T follicular helper cell (primary cell): ENCODE measurements at places on chromosomes 6 and 20.

DNA sequence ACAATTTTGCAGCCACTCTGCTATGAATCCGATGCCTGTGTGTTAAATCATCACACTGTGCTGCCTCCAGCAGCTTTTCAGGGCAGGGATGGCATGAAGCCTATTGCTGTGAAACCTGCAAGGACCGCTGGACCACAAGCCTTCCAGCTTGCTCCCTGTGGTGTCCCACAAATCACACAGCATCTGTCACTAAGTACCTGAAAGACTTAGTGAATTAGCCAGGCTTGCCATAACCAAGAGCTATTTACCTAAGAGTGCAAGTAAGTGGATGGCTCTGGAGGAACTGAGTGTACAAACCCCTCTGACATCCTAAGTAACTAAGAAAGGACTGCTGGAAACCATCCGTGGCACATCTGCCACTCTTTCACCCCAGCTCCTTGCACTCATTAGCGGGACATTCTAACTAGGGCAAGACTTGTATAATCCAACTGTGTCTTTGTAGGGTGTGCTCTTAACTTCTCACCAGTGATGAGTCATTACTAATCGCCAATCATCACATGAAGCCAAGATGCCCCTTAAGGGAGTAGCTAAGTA is 34.7 kb downstream of the FOXQ1 start:
- no peak for DNase-seq

DNA sequence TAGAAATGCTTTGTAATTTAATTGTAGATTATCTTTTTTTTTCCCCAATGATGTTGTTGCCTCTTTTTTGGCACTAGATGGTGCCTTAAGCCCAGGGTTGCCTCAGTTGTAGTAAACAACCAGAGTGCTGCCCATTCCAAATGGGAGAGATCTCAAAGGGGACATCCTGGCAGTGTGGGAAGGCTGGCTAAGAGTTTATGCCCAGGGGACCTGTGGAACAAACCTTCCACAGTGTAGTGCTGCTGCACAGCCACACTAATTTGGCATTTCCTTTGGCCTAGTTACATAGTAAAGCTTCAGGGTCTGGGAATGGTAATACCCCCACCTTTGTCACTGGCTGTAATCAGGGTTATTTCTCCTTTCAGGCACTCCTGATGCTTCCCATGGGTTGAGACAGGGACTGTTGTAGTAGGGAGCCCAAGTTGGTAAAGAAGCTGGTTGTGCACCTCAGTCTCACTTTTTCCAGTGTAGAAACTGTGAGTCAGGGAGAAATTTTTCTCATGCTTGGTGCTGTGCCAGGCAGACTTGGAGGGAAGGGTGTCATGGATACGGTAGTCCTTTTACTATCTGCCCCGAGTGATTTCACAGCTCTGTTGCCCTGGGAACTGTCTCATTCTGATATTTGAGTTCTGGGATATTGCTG is 177.8 kb upstream of the ECI2 start:
- no peak for DNase-seq

DNA sequence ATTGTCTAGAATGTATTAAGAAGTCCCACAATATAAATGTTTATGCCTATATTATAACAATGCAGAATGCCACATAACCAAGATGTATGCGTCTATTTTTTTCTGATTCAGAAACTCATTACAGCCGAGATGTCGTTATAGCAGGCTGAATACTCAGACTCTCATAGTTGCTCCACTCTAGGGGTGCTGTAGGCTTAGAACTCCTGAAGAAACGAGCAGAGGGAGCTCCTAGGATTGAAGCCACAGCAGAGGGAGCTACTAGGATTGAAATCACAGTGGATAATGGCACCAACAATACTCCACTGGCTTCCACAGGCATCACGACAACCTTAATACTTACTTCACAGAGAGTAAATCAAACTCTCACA is 208.9 kb downstream of the KIF16B start:
- DNase-seq, result no peak

DNA sequence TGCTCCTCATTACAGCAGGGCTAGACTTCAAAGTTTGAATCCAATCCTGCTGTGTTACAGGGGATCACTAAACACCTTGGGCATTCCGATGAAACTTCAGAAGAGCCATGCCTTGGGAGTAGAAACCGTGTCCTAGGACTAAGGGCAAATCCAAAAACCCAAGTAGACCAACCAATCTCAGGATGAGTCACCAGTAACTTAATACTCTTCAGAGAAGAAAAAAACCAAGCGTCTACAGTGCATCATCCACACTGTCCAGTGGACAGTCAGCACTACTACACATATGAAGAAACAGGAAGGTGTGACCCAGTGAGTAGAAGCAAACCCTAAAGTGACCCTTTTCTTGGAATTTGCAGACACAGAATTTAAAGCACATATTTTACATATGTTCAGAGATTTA is 39.5 kb upstream of the VAPB start:
- no peak for DNase-seq

DNA sequence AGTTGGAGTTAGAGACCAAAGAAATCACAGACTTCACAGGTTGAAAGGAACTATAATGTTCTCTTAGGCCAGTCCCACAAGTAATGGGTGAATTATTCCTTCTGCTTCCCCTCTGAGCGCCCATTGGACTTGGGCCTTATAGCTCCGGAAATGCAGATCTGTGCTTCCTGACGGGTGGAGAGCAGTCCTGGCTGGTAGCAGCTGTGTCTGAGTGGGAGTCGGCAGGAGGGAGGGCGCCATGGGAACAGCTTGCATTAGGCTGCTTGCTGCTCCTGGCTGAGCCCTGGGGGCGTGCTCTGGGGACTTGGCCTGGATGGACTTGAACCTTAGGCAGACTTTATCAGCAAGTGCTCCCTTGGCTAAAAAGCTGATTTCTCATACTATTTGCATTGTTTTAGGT is 18.4 kb upstream of the NUP153 start:
- no peak for DNase-seq

DNA sequence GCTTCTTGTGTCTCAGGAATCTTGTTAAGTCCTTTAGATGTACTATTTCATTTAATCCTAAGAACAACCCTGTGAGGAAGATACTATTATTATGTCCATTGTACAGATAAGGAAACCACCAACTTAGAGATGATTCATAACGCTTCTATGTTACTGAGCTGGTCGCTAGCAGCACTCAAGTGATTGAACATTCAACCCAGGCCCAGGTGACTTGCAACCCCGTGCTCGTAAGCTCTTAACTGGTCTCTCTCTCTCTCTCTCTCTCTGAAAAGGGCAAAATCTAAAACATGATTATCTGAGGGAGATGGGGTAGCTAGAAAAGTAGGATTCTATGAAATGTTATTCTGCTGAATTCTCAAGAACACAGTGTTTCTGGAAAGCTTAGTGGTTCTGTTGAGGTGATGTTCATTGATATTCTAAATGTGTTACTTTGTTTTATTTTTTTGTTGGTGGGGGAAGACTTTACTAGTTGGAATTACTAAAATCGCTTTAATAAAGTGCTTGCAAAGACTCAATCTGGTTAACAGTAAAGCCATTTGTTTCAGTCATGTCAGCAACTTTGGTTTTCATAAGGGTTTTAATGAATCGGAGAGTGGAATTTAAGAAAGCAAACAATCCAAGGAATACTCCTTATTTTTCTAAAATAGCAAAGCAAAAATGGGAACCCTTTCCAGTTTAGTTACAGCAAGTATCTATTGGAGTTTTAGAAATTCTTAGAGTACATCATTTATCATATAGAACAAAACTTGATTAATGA is 265.0 kb upstream of the TAB2 start:
- DNase-seq, result no peak

DNA sequence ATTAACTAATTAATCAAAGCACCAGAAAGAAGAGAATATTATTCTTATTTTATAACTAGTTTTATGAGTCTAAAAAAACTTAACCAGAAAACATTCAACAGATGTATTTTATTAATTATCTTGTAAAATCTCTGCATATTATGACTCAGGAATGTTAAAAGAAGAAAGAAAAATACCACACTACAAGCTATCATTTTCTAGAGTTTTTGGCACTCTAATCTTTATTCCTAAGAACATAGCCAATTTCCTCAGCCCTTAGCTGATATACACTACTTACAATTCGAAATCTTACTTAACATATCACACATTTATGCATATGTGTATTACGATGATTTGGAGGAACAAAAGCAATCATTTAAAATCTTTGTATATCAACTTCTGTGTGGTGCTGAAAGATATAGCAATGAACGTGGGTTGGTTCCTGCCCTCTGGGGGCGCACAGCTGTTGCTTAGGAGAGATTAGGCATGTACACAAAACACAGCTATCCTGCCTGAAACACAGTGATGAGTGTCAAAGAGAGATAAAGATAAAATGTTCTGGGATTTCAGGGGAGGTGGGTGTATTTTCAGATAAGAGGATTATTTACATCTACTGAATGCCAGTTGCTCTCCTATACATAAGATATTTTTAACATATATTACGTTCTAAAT is 404.5 kb downstream of the SYNE1 start:
- DNase-seq, result no peak

GRCh38 chr20:30910937-30911725 is 346.3 kb upstream of the DEFB115 start:
- no peak for DNase-seq

DNA sequence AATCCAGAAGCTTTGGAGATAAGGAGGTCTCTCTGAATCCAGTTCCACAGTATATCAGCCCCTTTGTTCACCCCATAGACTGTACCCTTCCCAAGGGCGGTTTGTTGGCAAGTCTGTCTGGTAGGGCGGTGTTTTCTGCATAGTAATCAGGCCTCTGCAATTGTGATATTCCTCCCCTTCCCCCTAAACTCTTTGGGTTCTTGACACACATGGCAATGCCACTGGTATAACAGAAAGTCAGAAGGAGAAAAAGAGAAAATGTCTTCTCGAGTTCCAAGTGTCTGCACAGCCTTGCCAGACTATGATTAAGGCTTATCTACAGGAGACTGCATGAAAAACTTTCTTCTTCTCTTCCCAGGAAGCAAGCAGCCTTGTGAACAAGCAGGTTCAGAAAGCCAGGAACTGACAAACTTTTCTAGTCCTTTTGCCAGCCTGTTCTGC is 45.6 kb downstream of the FOXO3 start:
- DNase-seq, result no peak

- no peak for DNase-seq
Observed at GRCh38 chr6:35381132-35381531, 38.8 kb downstream of the PPARD start.

DNA sequence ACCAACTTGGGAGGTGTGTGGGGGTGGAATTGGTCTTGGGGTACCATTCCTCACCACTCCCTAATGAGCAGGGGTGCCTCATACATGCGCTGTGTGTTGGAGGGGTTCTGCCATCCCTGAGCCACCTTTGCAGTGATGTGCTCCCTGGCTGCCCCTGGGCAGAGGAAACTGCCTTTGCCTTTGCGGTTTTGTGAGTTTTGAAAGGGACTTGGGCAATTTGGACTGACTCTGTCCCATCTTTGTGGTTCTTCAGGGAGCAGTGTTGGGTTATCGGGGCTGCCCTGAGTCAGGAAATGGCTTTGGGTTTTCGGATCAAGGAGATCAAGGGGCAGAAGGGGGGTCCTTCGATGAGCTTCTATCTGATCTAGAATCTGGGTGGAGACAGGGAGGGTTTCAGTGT is 3.9 kb upstream of the PHACTR3 start:
- no peak for DNase-seq

DNA sequence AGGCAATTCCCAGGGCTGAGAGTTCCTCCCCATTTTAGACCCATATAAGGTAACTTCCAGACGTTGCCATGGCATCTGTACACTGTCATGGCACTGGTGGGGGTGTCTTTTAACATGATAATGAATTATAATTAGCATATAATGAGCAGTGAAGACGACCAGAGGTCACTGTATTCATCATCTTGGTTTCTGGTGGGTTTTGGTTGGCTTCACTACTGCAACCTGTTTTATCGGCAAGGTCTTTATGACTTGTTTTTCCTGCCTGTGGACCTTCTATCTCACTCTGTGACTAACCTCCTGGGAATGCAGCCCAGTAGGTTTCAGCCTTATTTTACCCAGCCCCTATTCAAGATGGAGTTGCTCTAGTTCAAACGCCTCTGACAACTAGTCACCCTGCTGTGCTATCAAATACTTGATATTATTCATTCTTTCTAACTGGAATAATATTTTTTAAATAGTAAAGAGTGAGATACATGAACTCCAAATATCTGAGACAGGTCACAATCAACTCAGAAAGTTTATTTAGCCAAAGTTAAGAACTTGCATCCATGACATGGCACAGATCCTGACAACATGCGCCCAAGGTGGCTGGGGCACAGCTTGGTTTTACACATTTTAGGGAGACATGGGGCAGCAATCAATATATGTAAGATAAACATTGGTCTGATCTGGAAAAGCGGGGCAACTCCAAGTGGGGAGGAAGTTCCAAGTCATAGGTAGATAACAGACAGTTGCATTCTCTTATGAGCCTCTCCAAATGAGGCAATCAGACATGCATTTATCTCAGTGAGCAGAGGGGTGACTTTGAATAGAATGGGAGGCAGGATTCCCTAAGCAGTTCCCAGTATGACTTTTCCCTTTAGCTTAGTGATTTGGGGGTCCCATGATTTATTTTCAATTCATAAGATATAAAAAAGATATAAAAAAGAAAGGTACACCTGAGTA is 1.2 kb upstream of the UFL1 start:
- no peak for DNase-seq

DNA sequence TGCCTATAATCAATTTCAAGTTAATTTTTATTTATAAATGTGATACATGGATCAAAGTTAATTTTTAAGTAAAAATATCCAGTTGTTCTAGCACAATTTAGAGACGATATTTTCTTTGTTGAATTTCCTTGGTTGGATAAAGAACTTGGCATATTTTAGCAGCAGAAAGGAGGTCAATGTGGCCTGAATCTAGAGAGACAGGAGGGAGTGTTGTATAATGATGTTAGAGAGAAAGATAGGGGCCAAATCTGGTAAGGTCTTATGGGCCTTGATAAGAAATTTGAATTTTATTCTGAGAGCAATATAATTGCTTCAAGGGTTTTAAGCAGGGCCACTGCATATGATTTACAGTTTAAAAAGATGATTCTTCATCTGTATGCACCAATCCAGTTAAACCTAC is 79.4 kb upstream of the OGFRL1 start:
- DNase-seq, result no peak

- DNase-seq, result no peak
Observed at GRCh38 chr20:46228670-46229069, 79.6 kb downstream of the CDH22 start.

DNA sequence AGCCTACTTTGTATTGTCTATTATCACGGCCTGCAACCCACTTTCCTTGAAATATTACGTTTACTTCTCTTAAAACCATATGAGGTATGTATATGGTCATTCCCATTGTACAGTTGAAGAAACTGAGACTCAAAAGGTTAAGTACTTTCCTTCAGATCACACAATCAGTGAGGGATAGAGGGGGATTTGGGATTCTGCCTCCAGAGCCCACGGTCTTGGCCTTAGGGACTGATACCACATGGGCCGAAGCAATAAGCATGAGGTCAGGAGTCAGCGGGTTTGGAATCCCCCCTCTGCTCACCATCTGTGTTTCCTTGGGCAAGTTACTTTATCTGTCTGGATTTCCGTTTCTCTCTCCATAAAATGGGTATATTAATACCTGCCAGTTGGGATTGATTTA is 19.4 kb upstream of the EPB41L1 start:
- no peak for DNase-seq

GRCh38 chr20:64220891-64221527 is 34.5 kb upstream of the PCMTD2 start:
- no peak for DNase-seq

GRCh38 chr6:1849691-1850090 is 240.0 kb downstream of the FOXC1 start:
- DNase-seq, result no peak

- no peak for DNase-seq
Observed at GRCh38 chr20:17438436-17439039, 92.6 kb downstream of the BFSP1 start.
